ENCODE measurements at places on chromosomes 4 and X.
A peak's percentile ranks its signal among the peaks of the same experiment; 100 is the strongest.

DNA sequence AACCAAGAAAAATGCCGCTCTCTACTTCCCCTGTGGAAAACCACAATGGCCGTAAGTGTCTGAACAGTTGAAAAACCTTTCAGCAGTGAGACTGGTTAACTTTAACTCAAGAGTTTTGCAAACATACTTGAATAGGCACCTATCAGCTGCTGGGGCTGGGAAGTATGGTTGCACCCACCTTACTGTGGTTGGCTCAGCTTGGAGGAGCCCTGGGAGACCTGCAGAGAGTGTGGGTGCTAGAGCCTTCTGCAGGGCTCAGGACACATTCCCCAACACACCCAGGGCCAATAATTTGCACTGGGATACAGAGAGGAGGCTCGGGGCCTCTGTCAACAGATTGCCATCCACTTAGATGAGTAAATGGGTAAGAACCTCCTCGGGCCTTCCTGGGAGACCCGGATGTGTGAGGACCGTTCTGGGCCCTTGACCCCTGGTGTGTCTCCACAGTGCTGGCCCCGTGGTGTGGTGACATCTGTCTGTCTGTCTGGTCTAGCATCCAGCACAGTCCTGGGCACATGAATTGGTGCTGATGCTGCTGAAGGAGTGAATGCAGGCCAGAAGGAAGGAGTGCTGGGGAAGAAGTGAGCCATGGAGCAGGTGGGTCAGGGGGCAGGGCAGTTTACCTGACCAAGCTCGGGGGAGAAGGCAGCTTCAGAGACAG lies 46.5 kb downstream of the MAGEA1 start:
- no peak for DNase-seq

GRCh38 chr4:7228734-7229133 lies 36.4 kb downstream of the SORCS2 start:
- no peak for DNase-seq

DNA sequence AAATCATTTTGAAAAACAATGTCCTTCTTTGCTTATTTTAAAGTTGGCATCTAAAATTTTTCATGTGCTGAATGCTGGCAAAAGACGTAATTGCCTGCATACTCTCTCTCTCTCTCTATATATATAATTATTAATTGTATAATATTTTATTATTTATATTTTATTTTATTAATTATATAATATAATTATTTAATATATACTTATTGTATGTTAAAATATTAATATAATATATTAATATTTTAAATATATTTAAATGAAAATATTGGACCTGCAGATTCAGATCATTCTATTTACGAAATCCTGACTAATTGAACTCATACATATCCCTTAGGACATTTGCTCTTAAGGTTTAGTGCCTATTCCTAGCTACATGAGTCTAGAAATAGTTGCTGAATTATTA lies 144.7 kb upstream of the VCX start:
- no peak for DNase-seq

DNA sequence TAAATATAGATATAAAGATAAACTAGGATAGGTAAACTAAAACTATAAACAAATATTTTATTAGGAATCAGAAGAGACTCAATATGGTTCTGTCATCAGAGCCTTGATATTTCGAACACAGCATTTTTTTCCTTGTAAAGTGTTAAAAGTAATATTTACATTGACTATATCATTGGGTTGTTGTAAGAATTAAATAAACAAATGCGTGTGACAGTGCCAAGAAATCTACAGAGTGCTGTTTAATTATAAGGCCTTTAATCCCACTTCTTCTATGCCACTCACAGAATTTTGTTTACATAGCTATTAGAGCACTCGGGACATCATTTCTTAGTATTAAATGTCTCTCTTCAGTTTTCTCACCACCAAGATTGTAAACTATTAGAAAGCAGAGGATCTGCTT lies 807.4 kb downstream of the FSTL5 start:
- DNase-seq: no peak

DNA sequence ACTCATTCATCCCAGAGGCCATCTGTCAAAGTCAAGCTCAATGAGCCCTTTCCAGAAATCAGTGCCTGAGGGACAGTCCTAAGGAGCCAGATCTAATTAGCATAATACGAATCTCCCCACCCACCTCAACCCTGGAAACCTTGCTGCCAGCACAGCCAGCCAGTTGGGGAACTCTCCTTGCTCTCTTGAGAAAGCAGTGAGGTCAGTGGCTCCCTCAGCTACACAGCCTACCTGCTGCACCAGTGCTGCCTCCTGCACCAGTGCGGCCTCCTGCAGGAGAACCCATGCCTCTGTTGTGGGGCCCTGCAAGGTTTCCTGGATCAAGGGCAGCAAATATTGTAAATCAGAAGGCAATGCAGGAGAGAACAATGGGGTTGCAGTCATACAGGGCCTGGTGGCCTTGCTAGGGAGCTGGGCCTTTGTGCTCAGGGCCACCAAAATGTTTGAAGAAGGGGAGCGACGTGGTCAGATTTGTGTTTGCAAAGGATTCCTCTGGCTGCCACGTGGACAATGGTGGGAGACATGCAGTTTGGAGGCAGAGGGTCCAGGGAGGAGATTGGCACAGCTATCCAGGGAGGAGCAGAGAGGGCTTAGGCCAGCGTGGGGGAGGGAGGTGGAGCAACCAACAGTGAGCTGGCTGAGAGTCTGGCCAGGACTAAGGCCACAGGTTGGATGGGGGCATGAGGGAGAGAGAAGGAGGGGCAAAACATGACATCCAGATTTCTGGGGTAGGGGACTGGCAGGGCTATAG lies 124.3 kb upstream of the MAMLD1 start:
- peak; percentile 40 for DNase-seq

DNA sequence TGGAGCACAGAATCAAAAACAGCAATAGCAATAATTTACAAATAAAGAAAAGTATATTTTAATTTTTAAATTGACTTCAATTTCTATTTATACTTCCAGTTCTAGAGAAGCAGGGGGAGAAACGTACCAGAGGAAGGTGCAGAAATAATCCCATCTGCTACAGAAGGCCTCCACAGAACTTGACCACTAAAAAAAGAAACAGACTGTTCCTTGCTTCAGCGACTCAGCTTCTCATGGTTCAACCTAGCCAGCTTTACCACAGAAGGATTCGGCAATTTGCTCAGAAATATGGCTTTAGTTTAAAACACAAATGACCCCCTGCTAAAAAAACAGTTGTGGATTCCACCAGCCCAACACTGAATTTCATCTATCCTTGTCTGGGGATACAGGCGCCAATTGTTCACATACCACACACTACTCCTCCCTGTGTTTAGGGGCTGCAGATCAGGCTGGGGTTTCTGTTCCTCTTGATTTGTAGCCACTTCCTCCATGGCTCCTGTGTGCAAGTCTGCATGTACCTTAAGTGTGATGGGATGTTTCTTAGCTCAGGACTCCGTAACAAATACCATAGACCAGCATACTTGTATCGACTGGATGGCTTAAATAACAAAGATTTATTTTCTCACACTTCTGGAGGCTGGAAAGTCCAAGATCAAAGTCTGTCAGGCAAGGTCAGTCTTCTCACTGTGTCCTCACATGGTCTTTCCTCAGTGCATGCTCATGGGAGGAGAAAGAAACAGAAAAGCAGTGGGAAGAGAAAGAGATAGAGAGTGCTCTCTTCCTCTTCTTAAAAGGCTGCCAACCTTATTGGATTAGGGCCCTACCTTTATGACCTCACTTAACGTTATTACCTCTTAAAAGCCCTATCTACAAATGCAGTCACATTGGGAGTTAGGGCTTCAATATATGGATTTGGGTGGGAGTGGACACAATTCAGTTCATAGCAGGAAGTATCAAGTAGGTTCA lies 79.1 kb downstream of the AMOT start:
- no peak for DNase-seq

DNA sequence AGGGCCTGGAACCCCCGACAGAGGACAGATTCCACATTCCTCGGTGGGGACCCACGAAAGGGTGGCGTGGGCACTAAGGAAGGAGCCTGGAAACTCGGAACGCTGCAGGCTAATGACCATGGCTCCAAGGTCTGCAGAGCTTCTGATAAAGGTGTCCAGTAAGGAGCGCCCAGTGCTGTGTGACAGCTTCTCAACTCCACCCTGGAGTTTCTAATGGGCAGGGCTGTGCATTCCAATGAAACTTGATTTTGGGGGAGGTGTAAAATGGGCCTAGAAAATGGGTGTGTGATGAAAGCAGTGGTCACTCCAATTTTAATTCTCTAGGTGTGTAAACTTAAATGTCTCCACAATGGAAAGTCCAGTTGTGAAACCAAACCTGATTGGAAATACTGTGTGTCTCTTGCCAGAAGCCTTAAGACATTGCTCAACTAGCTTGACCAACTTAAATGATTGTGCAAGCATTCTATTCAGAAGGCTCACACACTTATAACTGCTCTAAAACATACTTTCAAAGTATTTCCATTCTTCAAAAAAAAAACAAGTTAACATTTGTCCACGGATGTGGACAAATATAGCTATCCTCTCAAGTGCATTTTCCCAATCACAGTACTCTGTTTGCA lies 52.1 kb downstream of the XAGE2 start:
- no peak for DNase-seq

DNA sequence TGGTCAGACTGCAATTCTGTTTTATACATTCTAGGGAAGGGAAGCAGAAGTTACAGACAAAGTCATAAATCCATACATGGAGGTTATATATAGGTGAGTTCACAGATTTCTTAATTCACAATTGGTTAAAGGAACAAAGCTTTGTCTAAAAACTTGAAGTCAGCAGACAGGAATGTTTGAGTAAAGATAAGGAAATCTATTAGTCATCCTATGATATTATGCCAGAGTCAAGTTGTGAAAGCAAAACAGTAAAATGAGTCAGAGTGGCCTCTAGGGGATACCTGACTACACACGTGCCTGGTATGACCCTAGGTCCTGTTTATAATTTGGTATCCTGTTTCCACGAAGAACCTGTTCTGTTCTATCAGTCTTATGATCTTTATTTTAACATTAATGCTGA lies 31.5 kb downstream of the ACTRT1 start:
- no peak for DNase-seq

- no peak for DNase-seq
These were observed 447.9 kb upstream of the TECRL start for GRCh38 chr4:64857198-64857597.

Measured in activated CD8-positive, alpha-beta memory T cell treated with anti-CD3 and anti-CD28 coated beads for 24 hours (primary cell).